ENCODE measurements at places on chromosomes 5 and 9.
A peak's percentile ranks its signal among the peaks of the same experiment; 100 is the strongest.

DNA sequence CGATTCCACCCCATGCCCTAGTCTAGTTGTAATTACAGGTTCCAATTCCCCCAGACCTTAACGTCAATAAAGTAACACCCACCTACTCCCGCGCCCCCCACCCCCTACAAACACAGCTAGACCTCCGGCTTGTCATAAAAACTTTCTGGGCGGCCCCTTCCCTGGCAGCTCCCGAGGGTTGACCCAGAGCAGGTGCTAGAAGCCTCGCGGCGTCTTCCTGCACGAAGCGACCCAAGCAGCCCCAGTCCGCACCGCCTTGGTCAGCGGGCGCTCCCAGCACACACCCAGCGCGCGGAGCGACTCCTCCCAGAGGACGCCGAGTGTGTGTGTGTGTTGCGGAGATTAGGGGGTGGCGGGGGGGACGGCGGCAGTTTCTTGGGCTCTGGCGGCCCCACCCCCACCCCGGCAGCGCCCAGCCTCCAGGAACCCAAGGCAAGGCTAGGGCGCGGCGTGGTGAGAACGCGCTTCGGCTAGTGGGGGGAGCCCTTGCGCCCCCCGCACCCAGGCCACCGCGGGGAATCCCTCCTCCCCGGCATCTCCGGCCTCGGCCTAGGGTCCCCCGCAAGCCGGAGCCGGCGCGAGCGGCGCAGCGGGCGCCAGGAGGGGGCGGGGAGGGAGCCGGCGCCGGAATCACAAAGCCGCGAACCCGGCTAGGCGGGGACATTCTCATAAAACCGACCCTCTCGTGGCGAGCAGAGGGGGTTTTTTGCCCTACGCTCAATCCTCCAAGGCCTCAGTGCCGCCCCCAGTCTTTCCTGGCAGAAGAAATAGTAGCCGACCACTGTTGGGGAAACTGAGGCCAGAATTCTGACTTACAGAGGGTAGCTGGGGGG lies 2.2 kb downstream of the PCDH1 start:
- DNase-seq = no peak

GRCh38 chr5:8585230-8586018 lies 716.5 kb downstream of the MTRR start:
- DNase-seq = no peak

GRCh38 chr9:122930541-122931225 lies 629 bp downstream of the ZBTB26 start:
- DNase-seq = no peak

GRCh38 chr9:123568691-123569688 lies 213.0 kb downstream of the CRB2 start:
- DNase-seq = peak; percentile 75

- DNase-seq = no peak
These were observed 10.9 kb upstream of the GADD45G start for GRCh38 chr9:89593727-89594427.

DNA sequence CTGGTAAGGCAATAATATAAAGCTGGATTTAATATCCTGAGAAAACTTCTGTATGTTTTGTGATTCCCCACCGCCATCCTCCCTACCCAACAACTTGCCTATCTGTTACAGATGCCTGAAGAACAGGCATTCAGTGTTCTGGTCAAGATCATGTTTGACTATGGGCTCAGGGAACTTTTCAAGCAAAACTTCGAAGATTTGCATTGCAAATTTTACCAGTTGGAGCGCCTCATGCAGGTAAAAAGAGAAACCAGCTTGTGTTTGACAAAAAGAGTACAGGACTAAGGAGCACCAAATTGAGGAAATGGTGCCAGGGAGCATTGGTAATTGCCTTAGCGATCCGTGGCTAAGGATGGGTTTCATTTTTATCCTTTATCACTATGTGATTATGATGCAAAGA lies 40.0 kb downstream of the GPR21 start:
- DNase-seq = no peak

GRCh38 chr9:19784136-19784535 lies 4.7 kb downstream of the SLC24A2 start:
- DNase-seq = no peak

Measured in spinal cord (tissue), 10 donors.